ENCODE measurements at places on chromosomes 2 and 18. TPM values are rescaled to one million over a fixed set of nuclear protein-coding genes. Genes with fewer than 3 reads are reported as not detected.

DNA sequence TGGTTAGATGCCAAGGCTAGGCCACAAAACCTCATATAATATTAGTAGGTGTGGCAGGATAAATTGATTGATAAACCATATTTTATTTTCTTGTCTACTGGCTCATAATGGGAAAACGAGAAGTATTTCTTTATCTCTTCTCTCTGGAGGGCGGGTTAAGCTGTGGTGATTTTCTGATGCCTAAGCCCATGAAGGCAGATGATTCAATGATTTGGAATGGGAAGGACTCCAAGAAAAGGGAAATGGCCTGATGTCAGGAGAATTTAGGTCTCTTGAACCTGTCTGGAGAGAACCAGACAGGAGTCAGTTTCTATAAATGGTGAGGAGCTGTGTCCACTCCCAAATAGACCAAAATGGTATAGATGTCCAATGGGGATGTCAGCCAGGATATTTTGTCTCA is 18.7 kb upstream of the MAP4K3 start:
- no peak for DNase-seq

- no peak for DNase-seq
Measured at GRCh38 chr2:144798034-144798433, 278.1 kb upstream of the ZEB2 start.

UCN gene
- 1.3 TPM for polyA plus RNA-seq

DNA sequence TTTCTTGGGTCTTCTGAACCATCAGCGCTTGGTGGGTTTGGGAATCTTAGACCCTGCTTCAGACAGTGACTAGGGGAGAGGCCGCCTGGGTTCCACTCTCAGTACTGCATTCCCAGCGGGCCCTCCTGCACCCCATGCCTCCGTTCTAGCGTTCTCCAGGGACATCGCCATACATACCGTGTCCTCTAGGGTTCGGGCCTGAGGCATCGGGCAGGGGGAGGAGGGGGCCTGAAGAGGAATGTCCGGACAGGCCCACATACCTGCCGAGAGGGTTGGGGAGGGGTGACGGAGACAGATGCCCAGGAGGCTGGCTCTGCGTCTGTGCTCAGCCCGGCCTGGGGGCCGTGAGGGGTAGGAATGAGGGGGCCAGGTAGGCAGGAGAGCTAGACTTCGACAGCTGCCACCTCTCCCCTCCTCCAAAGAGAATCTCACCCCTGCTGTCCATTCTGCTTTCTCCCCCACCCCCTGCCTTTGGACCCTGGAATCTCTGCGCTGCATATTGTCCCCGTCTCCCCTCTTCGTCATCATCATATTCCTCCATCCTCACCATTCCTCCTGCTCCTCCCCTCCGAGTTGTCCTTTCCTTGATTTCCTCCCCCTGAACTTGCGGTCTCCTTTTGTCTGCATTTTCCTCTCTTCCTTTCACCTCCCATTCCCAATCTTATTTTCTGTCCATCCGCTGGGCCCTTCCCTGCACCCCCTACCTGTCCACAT is 7.8 kb upstream of the WNT10A start:
- DNase-seq, result no peak

- DNase-seq, result peak; percentile 58
Measured at GRCh38 chr2:12455661-12456060, 261.1 kb upstream of the TRIB2 start.

DNA sequence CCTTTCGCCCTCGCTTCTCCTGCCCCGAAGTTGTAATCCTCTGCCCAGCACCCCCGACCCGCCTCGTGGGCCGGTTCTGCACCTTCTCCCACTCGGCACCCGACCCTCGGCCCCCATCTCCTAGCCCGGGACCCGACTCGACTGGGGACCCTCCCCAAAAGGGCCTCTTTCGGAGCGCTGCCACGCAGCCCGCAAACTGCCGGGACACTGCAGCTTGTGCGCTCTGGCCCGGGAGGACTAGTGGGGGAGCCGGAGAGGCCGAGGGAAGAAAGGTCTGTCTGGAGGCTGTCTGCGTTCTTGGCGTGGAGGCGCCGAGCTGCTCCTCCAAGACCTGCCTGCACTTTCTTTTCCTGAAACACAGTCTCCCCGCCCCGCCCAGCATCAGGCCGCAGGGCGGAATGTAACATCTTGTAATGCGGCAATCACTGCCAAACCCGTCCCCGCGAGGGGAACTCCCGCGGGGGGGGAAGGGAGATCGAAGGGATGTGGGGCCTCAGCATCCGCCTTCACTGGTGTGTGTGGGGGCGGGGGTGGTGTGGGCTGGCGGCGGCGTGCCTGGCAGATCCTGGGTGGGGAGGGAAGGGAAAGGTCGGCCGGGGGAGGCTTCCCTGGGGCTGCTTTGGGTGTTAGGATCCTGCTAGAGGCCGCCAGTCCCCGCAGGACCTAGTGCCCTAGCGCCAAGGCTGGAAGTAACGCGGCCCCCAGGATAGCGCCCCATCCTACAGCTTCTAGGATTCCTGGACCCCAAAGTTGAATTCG is 7.4 kb downstream of the DLX2 start:
- peak; percentile 95 for DNase-seq

DNA sequence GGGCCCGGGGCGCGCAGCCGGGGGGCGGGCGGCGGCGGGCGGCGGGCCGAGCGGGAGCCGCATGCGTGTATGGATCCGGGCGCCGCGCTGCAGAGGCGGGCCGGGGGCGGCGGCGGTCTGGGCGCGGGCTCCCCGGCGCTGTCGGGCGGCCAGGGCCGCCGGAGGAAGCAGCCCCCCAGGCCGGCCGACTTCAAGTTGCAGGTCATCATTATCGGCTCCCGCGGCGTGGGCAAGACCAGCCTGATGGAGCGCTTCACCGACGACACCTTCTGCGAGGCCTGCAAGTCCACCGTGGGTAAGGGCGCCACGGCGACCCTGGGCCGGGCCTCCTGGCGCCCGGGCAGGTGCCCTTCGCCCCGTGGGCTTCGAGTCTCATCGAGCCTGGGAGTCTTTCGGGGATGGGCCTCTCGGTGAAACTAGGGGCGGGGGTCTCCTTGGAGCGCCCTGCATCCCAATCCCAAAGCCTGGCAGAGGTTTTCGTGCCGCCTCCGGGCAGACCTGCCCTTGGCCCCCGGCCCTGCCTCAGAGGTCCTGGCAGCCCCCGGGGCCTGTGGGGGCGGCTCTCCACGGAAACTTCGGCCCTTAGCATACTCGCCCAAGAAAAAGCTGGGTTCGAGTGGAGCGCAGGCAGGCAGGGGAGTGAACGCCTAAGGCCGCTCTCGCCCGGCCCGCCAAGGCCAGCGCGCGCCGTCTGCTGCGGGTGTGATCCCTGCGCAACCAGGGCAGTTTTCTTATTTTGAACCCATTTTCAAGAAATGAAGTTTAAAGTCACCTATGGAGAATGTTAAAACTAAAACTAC is 622 bp downstream of the RAB12 start:
- DNase-seq, result peak; percentile 63

- DNase-seq, result no peak
Measured at GRCh38 chr2:102114851-102115497, 27.6 kb upstream of the IL1R1 start.

DNA sequence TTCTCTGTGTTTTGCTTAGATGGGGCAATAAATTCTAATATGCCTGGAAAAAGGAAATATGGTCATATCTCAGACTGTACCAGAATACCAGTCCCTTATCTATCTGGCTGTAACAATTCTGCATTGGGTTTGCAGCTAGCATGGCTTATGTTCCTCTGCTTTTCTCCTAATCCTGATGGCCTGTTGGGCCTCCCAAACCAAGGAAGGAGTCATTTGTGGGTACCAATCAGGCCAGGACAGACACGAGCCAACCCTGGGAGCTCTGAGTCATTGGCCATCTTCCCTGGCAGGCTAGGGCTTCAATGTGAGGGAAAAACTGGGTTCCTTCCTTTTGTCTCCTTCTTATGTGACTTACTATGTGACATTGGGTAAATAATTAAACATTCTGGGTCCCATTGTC is 12.0 kb downstream of the SMARCAL1 start:
- peak; percentile 78 for DNase-seq
